Immature natural killer cell (primary cell): ENCODE measurements at places on chromosomes 7 and 10. TPM values are rescaled to one million over a fixed set of nuclear protein-coding genes. Genes with fewer than 3 reads are reported as not detected.

DNA sequence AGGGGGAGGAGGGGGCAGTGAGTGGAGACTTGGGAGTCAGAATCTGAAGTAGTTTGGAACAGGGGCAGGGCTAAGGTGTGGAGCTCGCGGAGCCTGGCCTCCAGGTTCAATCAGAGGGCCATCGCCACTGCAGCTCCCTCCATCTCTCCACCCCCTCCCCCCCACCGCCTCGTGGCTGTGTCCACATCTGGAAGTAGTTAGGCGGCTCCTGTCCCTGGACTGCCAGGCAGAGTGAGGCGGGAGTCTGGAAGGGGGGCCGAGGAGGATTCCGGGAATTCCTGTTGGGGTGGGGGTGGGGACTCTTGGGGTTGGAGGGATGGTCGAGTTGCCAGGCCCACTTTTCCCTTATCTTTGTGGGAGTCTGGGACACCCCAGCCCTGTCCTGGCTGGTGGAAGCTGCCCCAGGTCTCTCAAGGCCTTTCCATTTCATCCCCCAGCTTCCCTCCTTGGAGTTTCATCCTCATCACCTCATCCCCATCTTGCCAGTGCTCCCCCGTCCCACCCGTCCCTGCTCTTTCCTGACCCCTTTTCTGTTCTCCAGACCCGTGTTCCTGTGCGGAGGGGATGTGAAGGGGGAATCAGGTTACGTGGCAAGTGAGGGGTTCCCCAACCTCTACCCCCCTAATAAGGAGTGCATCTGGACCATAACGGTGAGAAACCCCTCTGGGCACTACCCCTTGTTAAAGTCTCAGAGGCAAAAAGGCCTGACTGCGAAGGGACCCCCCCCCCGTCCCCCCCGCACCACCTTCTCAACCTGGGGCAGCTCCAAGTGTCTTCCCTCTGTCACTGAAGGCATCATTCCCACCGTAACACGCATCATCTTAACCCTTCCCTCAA is 944 bp downstream of the PCOLCE start:
- DNase-seq: no peak

GRCh38 chr7:45240273-45240771 is 82.7 kb downstream of the RAMP3 start:
- no peak for DNase-seq

DNA sequence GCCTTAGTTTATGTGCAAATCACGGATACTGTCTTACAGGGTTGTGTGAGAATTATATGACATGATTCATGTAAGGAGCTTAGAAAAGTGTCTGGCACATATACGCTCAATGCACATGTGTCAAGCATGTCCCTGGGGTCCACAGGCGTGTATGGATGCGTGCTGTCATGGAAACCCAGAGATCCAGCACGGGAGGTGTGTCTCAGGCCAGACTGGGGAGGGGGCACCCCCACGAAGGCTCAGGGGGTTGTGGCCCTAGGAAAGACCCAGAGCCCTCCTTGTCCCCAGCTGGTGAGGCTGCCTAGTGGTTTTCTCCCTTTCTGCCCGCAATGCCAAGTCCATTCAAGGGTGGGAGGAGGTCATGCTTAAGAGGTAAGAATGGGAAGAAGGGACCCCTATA is 9.1 kb downstream of the BTBD16 start:
- DNase-seq: no peak

DNA sequence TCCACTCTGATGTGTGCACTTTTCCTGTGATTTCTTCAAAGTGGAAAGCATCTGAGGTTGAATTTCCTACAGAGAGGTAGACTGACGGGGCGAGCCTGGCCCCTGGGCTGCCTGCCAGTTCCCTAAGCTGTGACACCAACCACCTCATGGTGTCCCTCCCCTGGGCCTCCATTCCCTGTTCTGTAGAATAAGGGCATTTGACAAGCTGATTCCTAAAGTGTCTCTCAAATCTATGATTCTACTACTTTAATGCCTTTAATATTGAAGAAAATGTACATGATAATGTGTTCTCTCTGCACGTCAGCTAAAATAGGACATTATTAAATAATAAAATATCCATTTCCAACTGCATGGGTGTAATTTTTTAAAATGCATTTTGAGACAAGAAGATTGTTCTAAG is 105.1 kb downstream of the SEC61G start:
- DNase-seq: no peak

- DNase-seq: no peak
These were observed 91.5 kb upstream of the CUX1 start for GRCh38 chr7:101725921-101726320.

DNA sequence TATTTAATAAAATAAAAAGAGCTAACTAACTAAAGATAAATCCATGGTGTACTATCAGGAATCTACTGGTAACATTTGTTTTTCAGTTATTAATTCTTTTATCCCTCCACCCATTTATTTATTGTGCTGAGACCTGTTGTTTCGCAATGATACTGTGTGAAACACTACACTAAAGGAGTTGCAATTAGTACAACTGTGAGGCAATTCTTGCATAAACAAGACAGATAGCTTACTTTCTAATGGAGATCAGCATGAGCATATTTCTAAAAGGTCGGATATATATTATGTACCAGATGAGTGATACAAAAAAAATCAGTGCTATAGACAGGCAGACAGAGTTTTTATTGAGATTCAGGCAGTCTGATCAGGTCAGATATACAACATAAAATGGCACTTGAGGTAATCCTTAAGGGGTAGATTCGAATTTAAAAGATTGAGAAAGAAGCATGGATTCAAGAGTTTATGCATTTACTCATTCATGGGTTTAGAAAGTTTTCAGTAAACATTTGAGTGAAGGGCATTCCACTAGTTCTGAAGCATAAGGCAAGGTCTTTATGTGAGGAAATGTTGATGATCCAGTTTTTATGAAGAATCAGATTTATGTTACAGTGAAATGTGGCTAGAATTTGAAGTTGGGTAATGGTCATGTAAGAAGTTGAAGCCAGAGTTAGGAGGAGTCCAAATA is 147.6 kb downstream of the POLR1F start:
- no peak for DNase-seq

The GRM8 gene
- not detected for polyA plus RNA-seq

The TMEM229A gene
- not detected for polyA plus RNA-seq

The AKR1C4 gene
- not detected for polyA plus RNA-seq

The UNCX gene
- not detected for polyA plus RNA-seq
